ENCODE measurements at places on chromosomes 5 and 9.

DNA sequence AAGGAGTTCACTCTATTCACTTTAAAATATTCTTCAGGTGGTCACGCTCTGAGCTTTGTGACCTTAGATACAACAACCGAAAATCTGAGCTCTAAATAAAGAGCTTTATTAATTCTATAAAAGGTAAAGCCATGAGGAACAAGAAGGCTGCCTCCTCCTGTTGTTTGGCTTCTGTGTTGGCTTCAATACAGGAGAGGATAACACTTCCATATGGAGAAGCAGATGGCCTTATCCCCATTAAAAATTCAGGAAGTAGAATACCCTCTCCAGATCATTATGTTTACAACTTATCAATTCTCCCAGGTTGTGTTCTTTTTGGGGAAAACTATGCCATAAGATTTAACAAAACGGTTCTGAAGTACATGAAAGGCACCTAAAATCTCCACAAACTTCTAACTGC, 128.4 kb downstream of the TTC39B start:
- no peak for DNase-seq

GRCh38 chr5:10461904-10462555, 20.4 kb downstream of the ROPN1L start:
- DNase-seq: no peak

GRCh38 chr5:2141254-2142000, 258.7 kb upstream of the IRX4 start:
- no peak for DNase-seq

- no peak for DNase-seq
Observed at GRCh38 chr5:141715346-141715905, 33.4 kb upstream of the ARAP3 start.

- no peak for DNase-seq
Observed at GRCh38 chr9:126343271-126343700, 16.7 kb downstream of the MVB12B start.

GRCh38 chr5:174491265-174491664, 233.1 kb upstream of the MSX2 start:
- DNase-seq: no peak

GRCh38 chr5:77322406-77322805, 111.9 kb downstream of the PDE8B start:
- DNase-seq: no peak

- no peak for DNase-seq
Observed at GRCh38 chr5:64789457-64789856, 20.7 kb downstream of the CWC27 start.

- DNase-seq: no peak
Observed at GRCh38 chr5:7816535-7816901, 34.4 kb downstream of the CFAP90 start.

GRCh38 chr9:38039090-38039906, 29.7 kb downstream of the SHB start:
- no peak for DNase-seq

Data from left renal pelvis (tissue), 4 donors.